ENCODE measurements at places on chromosomes 7 and 10.
A peak's percentile ranks its signal among the peaks of the same experiment; 100 is the strongest.

GRCh38 chr10:121240011-121240410, 358.2 kb downstream of the FGFR2 start:
- no peak for DNase-seq

DNA sequence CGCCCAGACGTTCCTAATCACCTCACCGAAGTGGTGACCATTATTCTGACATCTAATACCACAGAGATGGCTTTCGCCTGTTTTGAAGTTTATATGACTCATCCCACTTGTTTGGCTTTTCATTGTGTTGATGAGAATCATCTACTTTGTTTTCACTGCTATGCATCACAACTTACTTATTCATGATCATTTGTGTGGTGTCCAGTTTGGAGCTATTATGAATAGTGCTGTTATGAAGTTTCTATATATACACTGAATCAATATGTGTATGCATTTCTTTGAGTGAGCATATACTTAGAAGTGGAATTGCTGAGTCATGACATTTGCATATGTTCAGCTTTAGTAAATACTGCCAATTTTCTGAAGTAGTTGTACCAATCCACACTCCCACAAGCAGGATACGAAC, 38.6 kb upstream of the TNKS2 start:
- DNase-seq = no peak

DNA sequence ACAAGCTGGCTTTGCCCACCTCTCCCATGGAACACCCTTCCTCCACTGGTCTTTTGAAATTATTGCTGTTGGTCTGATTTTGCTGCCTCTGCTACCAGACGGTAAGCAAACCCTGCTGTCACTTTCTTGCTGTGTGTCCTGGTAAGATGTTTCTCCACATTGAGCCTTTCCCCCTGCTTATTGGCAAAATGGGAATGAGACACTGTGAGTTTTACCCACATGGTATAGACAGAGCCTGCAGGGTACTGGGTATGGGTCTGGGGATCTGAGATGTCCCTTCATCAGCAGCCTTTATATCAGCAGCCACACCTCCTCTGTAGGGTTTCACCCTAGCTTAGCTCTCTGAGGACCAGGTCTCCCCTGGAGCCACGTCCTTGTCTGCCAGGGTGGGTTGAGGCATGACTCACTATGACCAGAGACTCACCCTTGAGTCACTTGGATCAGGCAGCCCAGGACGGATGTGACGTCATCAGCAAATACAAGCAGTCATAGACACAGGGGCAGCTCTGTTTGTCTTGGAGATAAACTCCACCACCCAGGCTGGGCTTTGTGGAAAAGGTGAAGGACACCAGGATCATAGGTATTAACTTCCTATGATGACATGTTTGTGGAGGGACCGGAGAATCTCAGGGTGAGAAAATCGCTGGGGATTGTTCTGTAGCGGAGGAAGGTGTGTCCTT, 17.9 kb upstream of the BAIAP2L1 start:
- DNase-seq = no peak

- DNase-seq = no peak
Observed at GRCh38 chr10:32059472-32059871, 3.2 kb upstream of the KIF5B start.

DNA sequence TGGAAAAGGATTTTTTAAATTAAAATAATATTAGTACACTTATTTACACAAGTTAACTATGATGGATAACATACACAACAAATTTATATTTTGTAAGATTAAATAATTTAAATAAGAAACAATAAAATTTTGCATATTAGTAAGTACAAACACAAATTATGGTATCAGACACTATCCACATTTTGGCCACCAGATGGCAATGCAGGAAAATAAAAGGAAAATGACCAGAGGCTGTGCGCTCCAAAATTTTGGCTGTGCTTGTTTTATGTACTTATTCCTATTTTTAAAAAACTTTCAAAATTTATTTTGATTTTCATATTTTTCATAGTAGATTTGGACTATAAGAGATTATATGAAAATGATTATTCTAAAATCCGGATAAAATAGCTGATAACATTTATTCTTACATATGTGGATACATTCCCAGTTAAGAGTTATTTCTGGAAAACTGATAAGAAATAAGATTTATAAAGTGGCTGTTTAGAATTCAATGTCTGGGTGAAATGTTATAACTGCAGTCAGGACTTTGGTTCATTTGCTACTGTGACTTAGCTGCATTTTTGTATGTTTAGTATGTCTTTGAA, 274.7 kb upstream of the HGF start:
- peak; percentile 50 for DNase-seq

- DNase-seq = no peak
Observed at GRCh38 chr7:45155941-45156340, 1.6 kb upstream of the RAMP3 start.

- no peak for DNase-seq
Observed at GRCh38 chr10:118003126-118003525, 43.6 kb downstream of the RAB11FIP2 start.

DNA sequence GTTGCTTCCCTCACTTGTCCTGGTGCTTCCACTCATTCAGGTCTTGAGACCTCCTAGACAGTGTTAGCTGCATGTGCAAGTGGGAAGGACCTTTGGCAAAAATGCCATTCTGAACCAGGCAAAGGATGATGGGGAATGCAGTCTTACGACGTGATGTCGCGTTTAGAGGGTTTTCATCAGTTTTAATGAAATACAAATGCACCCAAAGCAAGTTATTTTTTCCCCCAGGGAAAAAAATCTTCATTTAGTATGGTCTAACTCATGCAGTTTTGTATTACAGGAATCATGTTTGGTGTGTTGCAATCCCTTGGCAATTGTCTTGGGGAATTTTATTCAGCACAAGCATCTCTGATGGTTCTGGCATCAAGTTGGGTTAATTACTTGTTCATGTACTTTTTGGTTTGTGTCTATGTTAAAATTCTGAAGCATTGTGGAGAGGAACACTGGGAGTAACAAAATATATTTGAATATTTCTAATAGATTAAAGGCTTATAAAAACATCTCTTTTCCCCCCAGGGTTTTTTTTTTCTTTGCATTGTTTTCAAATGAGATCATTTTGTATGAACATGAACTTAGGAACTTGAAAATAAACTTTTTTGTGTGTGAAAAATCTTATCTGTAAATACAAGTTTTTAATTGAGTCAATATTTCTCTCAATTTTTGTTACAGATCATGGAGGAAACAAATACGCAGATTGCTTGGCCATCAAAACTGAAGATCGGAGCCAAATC, 188.9 kb downstream of the BICC1 start:
- no peak for DNase-seq

DNA sequence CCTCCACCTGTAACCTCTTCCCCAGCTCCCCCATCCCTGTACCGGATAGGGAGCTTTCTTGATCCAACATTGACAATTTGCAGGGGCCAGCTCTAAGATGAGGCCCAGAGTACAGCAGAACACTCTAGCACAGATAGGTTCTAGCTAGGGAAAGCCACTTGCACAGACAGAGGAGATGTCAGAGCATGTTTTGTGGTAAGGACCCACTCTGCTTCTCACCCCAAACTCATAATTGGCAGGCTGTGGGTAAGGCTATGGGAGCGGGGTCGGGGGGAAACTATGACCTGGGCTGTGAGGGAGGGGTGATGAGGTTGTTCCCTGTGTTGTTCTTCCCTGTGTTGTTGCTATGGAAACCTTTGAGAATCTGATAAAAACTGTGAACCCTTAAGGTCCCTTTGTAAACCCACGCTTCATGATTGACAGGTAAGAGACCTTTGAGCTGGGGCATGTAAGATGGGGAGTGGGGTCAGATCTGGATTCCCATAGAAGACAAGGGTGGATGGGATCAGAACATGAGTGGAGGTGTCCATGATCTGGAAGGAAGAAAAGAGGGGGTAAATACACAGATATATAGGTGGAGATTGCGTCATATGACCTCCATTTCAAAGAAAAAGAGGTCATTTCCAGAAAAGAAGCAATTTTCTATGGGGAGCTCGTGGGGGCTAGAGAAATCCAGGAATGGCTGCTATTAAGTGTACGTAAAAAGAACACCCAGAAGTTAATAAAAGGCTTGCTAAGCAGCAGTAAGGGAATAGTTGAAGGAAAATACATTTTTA, 4.0 kb downstream of the CALD1 start:
- DNase-seq = no peak

GRCh38 chr10:50453940-50454339, 169.8 kb downstream of the SGMS1 start:
- no peak for DNase-seq

DNA sequence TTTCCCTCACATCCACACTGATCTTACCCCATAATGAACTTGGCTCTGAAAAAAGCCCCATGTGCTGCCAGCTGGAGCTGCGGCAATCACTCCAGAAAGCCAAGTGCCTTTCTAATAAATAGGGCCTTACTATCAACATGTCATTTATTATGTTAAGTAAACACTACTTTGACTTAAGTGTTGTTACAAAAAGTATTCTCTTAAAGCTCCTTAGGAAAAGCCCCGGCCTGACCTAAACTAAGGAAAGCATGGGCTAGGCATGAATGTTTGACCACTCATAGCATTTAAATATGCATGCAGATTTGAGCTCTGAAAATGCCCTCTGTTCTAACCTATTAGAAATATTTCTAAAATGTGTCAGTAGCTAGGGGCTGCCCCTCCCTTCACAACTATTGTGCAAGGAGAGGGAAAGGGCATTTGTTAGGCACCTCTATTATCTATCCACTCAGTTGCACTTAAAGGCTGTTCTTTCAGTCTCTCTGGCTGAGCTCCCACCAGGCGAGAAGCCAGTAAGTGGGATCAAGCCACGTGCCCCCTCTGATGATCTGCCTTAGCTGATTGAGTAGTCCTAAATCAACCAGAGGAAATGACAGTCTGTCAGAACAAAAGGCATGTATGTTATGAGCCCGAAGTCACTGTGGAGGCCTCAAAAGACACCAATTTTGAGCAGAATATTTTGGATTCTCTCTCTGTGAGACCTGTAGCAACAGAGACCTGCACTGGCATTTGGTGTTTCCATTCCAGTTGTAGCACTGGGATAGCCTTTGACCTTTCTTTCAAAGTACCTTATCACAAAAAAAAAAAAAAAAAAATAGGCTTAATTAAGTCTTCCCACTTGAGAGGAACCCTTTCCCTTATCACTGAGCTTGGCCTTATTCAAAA, 77.1 kb downstream of the ITGB8 start:
- no peak for DNase-seq

Data from renal pelvis (tissue), 12 donors.